ENCODE measurements at places on chromosomes 2 and 18.

DNA sequence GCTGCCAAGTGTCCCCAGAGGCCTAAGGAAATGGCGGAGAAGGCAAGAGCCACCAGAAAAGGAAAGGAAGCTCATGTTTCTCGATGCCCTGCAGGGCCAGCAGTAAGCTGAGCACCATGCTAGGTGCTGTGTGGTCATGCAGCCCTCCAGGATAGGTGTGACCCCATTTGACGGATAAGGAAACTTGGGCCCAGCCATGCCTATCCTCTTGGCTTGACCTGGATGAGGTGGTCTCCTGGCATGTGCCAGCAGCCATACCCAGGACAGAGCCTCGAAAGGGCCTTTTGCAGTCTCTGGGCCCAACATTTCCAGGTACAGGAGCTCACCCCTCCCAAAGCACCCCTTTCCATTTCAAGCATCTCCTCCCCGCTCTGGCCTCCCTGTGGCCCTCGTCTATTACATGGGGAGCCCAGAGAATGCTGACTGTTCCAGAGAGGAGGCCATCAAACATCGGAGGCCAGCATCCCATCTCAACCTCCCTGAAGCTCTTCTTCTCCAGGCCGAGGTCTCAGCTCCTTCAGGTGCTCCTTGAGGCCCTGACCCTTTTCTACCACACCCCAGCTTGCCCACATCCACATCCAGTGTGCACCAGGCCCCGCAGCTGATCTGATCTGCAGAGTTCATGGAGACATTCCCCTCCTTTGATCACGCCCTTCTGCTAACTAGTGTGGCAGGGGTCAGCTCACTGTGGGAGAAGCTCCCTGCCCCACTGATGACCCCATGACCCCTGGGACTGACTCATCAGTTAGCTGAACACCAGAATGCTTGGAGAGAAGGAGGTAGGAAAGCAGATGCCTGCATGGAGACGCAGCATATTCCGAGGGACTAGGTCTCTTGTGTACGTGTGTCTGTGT is 208.4 kb downstream of the TNS1 start:
- H3K36me3 ChIP-seq = no peaks in the 10 kb centered on the region
- DNase-seq = no peak
- H3K27me3 ChIP-seq = no peaks in the 10 kb centered on the region
- no peak overlapping the region for H3K4me3 ChIP-seq
- H3K27ac ChIP-seq = no peak overlapping the region

DNA sequence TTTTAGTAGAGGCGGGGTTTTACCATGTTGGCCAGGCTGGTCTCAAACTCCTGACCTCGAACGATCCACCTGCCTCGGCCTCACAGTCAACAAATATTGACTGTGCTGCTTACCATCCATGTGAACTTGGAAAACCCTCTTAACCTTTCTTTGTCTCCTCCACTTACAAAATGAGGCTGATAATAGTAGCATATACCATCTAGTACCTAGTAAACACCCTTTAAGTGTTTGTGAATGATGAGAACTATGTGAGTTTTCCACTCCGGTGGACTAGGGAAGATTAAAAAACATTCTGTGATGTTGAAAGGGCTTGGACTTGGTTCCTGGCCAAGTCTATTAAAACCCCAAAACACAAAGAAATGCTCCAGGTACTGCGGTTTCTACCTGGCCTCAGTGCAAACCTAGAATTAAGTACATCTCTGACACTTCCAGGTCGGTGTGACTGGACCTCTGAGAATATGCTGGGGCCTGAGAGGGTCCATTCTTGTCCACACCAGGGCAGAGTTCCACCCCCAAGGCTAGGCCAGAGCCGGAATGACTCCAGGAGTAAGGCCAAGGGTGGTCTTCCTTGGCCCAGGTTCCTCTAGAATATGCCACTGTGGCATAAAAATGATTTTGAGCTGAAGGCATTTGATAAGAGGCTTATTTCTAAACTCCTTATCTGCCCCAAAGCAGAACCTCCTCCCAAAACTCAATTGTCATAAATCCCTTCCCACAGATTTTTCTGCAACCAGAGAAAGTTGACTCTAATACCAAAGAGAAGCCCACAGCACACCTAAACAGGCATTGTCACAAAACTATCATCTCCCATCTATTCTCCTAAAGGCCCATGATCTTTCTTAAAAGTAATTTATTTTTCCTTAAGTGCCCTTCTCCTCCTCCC is 217.5 kb downstream of the TGIF1 start:
- H3K27me3 ChIP-seq = no peaks in the 10 kb centered on the region
- no peak overlapping the region for H3K27ac ChIP-seq
- no peak for DNase-seq
- H3K4me1 ChIP-seq = peaks cover 20% of the 10 kb centered on the region

DNA sequence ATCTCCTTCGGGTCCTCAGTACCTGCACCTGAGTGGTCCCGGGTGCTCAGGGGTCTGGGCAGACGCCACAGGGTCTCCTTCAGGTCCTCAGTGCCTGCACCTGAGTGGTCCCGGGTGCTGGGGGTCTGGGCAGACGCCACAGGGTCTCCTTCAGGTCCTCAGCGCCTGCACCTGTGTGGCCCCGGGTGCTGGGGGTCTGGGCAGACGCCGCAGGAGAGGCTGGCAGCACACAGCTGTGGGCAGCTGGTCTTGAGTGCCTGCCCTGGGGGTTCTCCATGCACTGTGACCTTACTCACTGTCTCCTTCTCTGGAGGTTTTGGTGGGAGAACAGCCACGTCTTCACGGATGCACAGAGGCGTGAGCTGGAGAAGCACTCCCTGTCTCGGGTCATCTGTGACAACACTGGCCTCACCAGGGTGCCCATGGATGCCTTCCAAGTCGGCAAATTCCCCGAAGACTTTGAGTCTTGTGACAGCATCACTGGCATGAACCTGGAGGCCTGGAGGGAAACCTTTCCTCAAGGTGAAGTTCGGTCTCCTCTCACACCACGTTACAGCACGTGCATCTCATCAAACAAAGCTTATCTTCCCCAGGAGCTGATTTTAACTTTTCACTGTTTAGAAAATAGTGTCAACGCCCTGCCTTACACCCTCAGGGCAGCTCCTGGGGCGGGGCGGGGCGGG is 82.6 kb downstream of the TPO start:
- H3K36me3 ChIP-seq = no peaks in the 10 kb centered on the region
- DNase-seq = no peak
- H3K4me3 ChIP-seq = no peak overlapping the region
- H3K4me1 ChIP-seq = no peaks in the 10 kb centered on the region

DNA sequence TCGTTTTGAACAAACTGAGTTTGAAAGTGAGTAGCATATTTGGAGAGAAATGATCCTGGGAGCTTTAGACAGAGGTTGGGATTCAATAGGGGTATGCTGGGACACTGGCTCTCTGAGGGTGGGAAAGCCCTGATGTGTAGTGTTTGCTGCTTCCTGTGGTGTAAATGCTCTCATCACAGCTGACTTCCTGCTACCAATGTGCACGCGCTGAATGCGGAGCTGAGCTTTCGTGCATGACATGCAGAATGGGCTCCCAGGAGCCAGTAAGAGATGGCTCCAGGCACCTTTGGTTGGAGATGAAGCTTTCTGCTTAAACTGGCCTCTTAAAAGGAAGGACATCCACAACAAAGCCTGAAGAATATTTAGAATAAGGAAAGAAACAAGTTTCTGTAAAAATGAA is 224.1 kb upstream of the CCDC150 start:
- H3K27ac ChIP-seq = no peak overlapping the region
- no peaks in the 10 kb centered on the region for H3K36me3 ChIP-seq
- no peaks in the 10 kb centered on the region for H3K4me1 ChIP-seq
- no peak overlapping the region for H3K4me3 ChIP-seq
- H3K27me3 ChIP-seq = no peaks in the 10 kb centered on the region

DNA sequence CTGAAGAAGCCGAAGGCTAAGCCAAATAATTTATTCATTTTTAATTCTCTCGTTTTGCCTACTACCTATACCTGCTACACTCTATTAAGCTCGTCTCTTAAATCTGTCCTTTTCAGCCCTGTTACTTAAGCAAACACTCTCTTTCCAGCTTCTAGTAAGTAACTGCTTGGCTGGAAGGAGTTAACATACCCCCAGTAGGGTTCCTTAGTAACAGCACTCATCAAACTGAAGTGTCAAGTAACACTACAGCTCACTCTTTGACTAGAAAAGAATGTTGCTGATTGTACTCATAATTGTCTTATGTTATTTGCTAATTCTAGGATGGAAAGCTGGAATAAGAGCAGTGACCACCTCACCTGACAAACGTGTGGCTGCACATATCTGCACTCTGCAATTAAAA is 120.0 kb upstream of the SCN7A start:
- no peak overlapping the region for H3K27ac ChIP-seq
- no peaks in the 10 kb centered on the region for H3K36me3 ChIP-seq
- no peak overlapping the region for H3K4me3 ChIP-seq
- H3K4me1 ChIP-seq = peaks cover 2% of the 10 kb centered on the region
- H3K27me3 ChIP-seq = no peaks in the 10 kb centered on the region

Data from testis (tissue), 5 donors.